ENCODE measurements at places on chromosomes 2 and 18. TPM values are rescaled to one million over a fixed set of nuclear protein-coding genes. Genes with fewer than 3 reads are reported as not detected.

Gene GBX2
- 0.49 TPM for total RNA-seq

Gene IL1RL2
- total RNA-seq, result 1.4 TPM

Gene ZC3H15
- 78.8 TPM for total RNA-seq

Gene LINC00305
- total RNA-seq, result not detected

Gene POU3F3
- total RNA-seq, result 4.2 TPM

Gene CRYGD
- total RNA-seq, result 823 TPM

Gene ALPG
- total RNA-seq, result not detected

Gene UBE2F
- 62.1 TPM for total RNA-seq

Gene METTL8
- 20.7 TPM for total RNA-seq

Gene TMEM163
- total RNA-seq, result 4.7 TPM

Gene ATRAID
- 102 TPM for total RNA-seq

Gene DSG4
- not detected for total RNA-seq

Gene MARCHF4
- total RNA-seq, result 2.9 TPM

Gene LRRFIP1
- 55.8 TPM for total RNA-seq

Gene GNLY
- 0.27 TPM for total RNA-seq

Gene SIX3
- 35.2 TPM for total RNA-seq

Gene RAB17
- 0.99 TPM for total RNA-seq

Gene ZSWIM2
- not detected for total RNA-seq

Gene THOC1
- total RNA-seq, result 154 TPM

Gene PRSS56
- total RNA-seq, result 9.6 TPM

Gene WDR35
- total RNA-seq, result 39.8 TPM

Gene C18orf54
- 11.0 TPM for total RNA-seq

Gene SCN3A
- 40.8 TPM for total RNA-seq

Gene GALNT5
- 8.3 TPM for total RNA-seq

Gene TMEM17
- 6.0 TPM for total RNA-seq

Gene ASB3
- 69.9 TPM for total RNA-seq

Gene ANO7
- 1.4 TPM for total RNA-seq

Gene C2orf81
- total RNA-seq, result 3.1 TPM

Gene LRRTM4
- 12.3 TPM for total RNA-seq

Gene FHL2
- total RNA-seq, result 46.5 TPM

Gene CHRNG
- 2.0 TPM for total RNA-seq

Gene LMAN2L
- 35.9 TPM for total RNA-seq

Gene CFC1
- total RNA-seq, result 0.55 TPM

Gene ABCB11
- 0.38 TPM for total RNA-seq

Gene UBR3
- total RNA-seq, result 167 TPM

Gene SFXN5
- total RNA-seq, result 13.2 TPM

Gene CIDEA
- 0.55 TPM for total RNA-seq

Gene CEP76
- total RNA-seq, result 18.0 TPM

Gene GALNT13
- total RNA-seq, result 82.7 TPM

Gene ODC1
- 151 TPM for total RNA-seq

All from camera-type eye (tissue), 1 donor.